ENCODE measurements at places on chromosomes 5 and 9.

GRCh38 chr9:84357275-84357674 lies 16.7 kb upstream of the SLC28A3 start:
- no peak for DNase-seq

- no peak for DNase-seq
These were observed 59.3 kb downstream of the ASTN2 start for GRCh38 chr9:117355542-117355941.

- DNase-seq = no peak
These were observed 169.3 kb upstream of the PPP1R2B start for GRCh38 chr5:156680831-156681230.

DNA sequence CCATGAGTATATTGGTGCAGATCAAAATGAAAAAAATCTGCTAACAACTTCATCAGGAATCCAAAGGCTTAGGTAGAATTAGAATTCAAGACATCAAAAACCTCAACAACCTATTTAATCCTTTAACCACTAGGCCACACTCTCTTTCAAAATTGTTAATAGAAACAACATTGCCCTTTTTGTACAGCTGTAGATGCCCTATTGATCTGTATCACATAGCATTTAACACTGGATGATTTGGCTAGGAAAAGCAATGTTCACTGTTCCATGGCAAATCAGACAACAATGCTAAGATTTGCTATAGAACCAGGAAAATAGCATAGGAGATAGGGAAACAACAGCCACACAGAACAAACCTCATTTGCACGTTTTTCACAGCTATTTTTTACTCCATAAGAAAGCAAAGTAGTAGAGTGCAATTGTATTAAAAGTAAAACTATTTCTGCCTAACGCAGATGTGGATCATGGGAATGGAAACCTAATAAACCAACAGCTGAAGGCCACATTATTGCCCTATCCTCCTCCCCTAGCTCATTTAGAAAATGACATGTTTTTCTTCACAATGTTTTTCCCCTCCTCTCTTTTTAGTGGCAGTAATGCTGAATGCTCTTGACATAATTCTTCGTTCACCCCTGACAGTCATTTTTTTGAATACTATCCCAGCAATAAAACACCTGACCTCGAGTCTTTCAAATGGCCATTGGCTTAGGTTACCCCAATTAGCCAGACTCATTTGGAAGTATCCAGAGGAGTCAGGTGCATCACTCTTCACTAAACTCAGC lies 373.0 kb upstream of the CCNH start:
- no peak for DNase-seq

DNA sequence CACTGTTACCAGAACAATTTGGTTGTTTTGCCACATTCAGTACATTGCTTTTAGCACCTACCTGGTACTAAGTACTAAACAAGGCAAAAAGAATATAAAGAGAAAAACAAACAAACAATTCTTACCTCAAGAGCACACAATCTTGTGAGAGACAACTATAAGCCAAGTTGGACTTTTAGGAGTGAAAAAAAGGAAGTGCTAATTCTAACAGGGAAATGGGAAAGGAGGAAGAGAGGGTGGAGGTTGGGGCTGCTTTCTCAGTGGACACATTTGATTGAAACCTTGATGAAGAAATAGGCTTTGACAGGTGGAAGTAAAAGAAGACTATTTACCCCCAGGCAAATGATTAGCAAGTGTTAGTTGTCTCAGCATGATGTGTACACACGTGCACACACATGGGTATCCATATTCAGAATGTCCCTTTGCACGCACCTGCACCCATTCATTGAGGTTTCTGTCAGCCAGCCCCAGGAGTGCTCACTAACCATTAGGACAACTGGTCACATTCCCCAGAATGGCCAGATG lies 302.6 kb downstream of the ACTL7B start:
- no peak for DNase-seq

- no peak for DNase-seq
These were observed 996.0 kb upstream of the ARRDC3 start for GRCh38 chr5:92378966-92379611.

GRCh38 chr9:137298401-137299202 lies 3.5 kb downstream of the NRARP start:
- DNase-seq = no peak

- no peak for DNase-seq
These were observed 24.0 kb upstream of the KLF9 start for GRCh38 chr9:70438341-70438928.

DNA sequence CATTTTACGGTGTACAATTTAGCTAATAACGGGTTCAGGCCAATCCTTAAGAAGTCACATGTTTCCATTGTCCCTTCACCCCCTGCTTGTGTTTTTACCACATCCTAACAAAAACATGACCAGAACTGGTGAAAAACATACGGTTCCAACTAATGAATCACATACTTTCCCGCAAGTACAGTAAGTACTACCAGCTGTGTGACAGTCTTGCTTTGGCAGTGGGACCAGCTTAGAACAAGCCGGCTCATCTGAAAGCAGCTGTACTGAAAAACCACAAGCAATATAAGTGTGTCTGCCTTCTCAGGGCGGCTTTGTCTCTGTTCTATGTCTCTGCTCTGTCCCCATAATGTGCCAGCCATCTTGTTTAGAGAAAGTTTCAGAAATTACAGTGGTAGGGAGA lies 242.5 kb downstream of the BNC2 start:
- DNase-seq = no peak

All from stimulated activated CD4-positive, alpha-beta T cell treated with anti-CD3 and anti-CD28 coated beads, Interleukin-12 subunit alpha, Interleukin-12 subunit beta, amount 100 ng/mL, for 24 hours (primary cell).